ENCODE measurements at places on chromosomes 1 and 21. TPM values are rescaled to one million over a fixed set of nuclear protein-coding genes. Genes with fewer than 3 reads are reported as not detected.

KIF26B gene
- polyA plus RNA-seq = 1.3 TPM

DNA sequence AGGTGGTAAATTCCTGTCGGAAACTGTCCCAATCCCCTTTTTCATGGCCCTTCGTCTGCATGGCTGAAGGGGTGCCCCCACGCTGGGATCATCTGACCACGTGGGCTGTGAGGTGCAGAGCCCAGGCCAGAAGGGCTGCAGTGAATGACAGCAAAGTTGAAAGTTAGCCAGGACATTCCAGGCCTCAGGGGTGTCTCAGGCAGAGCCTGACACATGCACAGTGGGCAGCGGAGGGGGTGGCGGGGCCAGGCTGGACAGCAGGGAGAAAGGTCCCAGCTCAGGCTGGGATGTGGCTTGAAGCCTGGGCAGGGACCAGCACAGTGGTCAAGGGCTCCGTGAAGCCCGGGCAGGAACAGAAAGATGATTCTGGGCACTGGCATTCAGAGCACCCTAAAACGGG lies 49.6 kb downstream of the GRIK3 start:
- DNase-seq = no peak

DNA sequence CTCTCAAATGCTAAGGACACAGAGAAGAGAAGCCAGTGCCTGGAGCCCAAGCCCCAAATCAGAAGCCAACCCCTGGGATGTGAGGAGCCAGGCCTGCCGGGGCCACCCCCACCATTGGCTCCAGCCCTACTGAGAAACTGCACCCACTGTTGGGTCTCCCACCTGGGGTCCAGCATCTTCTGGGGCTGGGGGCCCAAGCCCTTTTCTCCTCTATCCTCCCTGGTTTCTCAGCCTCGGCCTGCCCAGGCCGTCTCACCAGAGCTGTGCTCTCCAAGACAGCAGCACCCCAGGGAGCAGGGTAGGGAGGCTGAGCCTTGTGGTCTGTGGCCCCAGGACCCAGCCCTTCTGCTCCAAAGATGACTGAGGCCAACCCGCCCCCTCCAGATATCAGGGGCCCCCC lies 37.9 kb downstream of the SDC3 start:
- DNase-seq = peak; percentile 62

GRCh38 chr1:47703981-47704596 lies 266.2 kb downstream of the FOXD2 start:
- no peak for DNase-seq

All from heart left ventricle (tissue), 16 donors.